ENCODE measurements at places on chromosomes 11 and 22.
A peak's percentile ranks its signal among the peaks of the same experiment; 100 is the strongest.

- no peak for DNase-seq
These were observed 4.6 kb upstream of the CERK start for GRCh38 chr22:46742576-46743221.

DNA sequence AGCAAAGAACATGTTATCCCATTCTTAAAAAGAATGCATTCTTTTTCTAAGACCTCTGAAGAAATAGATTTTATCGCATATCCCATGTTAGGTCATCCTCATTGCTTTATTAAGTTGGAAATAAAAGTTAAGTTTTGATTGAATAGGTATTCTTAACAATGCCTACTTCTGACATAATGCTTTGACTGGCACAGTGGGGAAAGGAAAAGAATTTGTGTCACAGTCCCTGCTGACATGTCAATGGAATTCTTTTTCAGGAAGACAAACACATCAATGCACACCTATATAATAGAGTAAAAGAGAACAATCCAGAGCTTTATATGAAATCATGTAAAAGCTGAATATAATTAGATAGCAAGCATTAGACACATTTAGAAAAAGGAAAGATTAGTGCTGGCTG is 105.7 kb downstream of the DBX1 start:
- DNase-seq: no peak

- no peak for DNase-seq
These were observed 55.4 kb upstream of the LINC01488 start for GRCh38 chr11:69425895-69426544.

- no peak for DNase-seq
These were observed 18.9 kb upstream of the PISD start for GRCh38 chr22:31680861-31681341.

DNA sequence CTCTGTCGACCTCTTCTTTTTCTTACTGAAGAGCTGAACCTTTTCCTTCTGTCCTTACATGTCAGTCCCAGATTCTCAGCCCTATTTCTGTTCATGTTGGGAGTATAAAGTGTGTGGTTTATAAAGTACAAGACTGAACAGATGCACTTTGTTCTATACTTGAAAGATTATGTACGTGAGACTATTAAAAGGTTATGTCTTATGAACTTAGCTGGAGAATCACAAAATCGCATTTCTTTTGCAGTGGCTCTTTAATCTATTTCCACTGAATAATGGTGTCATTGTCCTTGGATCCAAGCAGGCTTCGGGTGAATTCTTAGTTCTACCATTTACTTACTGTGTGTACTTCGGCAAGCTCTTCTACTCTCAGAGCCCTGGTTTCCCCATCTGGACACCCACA is 558.4 kb downstream of the TMEM135 start:
- DNase-seq: no peak

- peak; percentile 3 for DNase-seq
These were observed 1.1 kb downstream of the FCHSD2 start for GRCh38 chr11:73141031-73141308.

GRCh38 chr11:12944889-12945288 is 64.2 kb upstream of the RASSF10 start:
- no peak for DNase-seq

- DNase-seq: no peak
These were observed 38.7 kb downstream of the MRTFA start for GRCh38 chr22:40597526-40598430.

DNA sequence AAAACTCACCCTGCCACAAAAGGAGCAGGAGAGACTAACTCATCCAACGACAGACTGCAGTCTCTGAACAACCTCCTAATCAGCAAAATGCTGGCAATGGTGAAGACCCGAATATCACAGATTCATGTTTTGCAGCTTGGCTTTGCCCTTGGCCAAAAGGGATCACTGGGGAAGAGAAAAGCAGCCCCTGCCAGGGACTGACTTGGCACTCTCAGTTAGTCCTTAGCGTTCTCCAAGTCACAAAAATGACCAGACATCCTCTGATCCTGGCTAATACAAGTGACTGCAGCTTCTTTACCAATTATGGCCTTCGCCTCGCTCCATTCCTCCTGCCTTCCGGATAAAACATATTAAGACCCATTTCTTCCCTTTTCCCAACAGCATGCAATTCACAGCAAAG is 22.4 kb upstream of the CHST1 start:
- no peak for DNase-seq

DNA sequence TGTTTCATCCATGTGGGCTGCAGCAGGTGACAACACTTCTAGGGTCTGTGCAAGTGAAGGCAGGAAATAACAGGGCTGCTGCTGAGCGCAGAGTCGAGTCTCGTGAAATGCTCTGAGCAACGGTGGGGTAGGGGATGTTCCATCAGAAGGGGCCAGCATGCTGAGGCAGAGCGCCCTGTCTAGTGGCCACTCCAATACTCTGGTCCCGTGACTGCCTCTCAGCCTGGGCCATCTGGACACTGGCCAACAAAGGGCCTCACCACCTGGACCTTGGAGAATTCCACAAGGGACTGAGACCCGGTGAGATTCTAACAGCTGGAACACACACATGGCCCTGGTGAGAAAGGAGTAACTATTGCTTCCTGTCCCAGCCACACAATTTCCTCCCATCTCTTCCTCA is 375.7 kb downstream of the SHANK2 start:
- no peak for DNase-seq

- DNase-seq: no peak
These were observed 3.6 kb downstream of the CDKN1C start for GRCh38 chr11:2881981-2882375.

- no peak for DNase-seq
These were observed 18.7 kb upstream of the PPFIA1 start for GRCh38 chr11:70251659-70252321.

Measured in central memory CD4-positive, alpha-beta T cell (primary cell).